Activated CD4-positive, alpha-beta memory T cell treated with anti-CD3 and anti-CD28 coated beads for 36 hours (primary cell): ENCODE measurements at places on chromosomes 2 and 18. TPM values are rescaled to one million over a fixed set of nuclear protein-coding genes. Genes with fewer than 3 reads are reported as not detected.

DNA sequence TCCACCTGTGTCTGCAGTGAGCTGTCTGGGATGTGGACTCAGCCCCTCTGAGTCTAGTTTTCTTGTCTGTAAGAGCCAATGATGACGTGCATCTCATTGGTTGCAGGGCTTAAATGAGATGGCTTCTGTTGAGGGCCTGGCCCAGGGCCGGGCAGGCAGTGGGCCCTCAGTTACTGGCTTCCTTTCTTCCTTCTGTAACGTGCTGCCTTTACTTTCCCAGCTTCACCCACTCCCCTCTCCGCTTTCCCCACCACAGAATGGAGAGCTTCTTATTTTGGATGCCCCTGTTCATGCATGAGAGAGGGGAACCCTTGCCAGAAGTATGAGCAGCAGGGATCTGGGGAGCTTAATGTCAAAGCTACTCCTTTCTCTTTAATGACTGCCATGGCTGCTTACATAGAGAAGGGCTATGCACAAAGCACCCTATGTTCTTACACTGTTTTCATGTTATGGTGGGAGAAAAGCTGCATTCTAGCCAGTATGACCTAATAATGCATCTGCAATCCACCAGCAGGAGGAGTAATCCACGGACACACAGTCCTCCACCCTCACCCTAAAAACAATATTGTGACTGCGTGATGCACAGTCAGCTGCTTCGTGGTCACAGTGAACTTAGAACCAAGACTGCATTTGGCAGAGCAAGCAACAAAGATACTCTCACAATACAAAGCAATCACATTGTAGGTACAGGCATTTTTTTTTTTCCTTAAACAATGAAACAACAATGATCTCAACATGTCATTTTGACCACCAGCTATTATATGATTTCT lies 37.2 kb downstream of the CREG2 start:
- DNase-seq, result peak; percentile 17

DNA sequence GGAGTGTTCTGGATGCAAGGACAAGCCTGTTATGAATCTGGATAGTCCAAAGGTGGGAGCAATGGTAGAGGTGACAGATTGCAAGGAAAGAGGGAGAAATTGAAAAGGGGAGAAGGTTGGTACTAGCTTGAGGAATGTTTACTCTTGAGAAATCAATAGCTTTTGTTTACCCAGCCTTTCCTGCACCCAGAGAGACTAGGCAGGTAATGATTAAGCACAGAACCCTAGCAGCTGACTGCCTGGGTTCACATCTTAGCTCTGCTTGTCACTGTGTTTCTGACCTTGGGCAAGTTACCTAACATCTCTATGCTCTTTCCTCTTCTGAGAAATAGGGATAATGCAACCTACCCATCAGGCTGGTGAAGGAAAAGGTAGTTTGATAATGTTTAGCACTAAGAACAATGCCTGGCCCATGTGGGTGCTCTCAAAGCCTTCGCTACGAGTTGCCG lies 178.6 kb downstream of the MGAT5 start:
- DNase-seq, result no peak

DNA sequence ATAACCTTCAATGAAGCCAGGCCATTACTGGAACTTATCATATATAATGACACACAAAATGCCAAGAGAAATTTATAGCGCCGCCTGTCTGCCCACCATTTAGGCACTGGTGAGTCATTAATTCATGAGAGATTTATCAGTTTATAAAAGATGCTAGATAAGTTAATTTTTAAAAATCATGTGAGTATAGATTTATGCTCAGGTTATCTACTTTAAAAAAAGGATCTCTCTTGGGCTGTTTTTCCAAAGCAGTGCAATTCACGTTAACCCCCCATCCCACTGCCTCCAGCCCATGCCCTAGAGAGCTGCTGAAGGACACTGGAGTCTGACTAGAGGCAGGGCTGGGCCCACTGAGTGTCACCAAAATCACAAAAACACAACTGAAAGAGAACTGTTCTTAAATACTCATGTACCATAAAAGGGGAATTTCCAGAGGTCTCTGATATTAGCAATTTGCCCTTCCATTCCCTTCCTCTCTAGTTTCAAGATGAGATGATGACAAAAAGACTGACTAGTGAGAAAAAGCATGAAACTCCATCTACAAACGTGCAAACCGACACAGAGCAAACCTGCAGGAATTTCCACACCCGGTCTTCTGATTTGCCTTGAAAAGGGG lies 160.8 kb downstream of the BCL2 start:
- DNase-seq, result peak; percentile 71

- DNase-seq, result no peak
Measured at GRCh38 chr2:5319493-5319892, 372.7 kb upstream of the SOX11 start.

DNA sequence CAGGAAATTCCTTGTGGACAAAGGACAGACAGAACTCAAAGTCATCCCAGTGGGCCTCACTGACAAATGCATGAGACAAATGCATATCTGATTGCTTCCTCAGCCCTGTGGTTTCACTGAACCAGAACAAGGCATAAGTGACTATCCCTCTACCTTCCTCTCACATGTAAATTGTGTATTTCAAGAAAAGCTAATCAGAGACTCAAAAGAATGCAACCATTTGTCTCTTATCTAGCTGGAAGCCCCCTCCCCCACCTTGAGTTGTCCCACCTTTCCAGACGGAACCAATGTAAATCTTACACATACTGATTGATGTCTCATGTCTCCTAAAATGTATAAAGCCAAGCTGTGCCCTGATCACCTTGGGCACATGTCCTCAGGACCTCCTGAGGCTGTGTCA lies 102.0 kb upstream of the TMEM200C start:
- no peak for DNase-seq

GRCh38 chr2:60357996-60358395 lies 195.5 kb downstream of the BCL11A start:
- DNase-seq, result no peak

ARMC9 gene
- 3.0 TPM for total RNA-seq

- DNase-seq, result no peak
Measured at GRCh38 chr2:65626831-65627230, 194.4 kb upstream of the SPRED2 start.

DNA sequence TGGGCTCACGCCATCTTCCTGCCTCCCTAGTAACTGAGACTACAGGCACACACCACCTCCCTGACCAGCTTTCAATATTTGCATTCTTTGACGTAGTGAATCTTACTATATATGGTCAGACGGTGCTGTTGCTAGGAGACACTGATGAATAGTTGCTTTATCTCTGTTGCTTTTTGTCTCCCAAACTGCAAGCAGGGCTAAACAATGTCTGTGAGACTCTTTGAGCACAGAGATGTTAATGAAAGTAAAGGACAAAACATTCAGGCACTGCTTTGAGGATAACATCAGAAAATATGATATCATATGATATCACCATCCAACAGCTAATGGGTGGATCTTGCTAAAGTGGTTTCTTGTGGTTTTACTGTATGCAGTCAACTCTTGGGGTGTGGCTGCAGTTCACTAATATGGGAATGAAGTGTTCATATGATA lies 43.0 kb downstream of the EMILIN2 start:
- DNase-seq, result no peak

UGT1A5 gene
- total RNA-seq, result not detected

DNA sequence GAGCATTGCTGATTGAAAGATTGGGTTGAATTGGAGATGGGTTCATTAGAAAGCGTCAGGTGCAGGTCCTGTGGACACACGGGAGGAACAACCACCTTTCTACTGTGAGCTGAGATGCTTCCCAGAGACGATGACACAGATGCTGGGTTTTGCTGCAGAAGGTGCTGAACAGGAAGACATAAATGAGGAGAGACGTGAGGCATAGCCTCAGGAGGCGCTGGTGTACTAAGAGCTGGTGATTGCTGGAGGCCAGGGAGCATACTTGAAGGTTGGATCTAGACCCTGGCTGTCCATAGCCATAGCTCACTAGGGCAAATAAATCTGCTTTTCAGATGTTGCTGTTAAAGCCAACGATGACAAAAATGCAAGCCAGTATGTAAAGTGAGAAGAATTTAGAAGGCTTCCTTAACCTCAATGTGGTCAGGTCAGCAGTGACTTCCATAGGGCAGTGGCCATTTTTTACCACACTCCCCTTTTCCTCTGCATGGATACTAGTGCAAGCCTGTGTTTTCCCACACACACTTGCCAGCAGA lies 153.7 kb downstream of the SOX11 start:
- no peak for DNase-seq

DNA sequence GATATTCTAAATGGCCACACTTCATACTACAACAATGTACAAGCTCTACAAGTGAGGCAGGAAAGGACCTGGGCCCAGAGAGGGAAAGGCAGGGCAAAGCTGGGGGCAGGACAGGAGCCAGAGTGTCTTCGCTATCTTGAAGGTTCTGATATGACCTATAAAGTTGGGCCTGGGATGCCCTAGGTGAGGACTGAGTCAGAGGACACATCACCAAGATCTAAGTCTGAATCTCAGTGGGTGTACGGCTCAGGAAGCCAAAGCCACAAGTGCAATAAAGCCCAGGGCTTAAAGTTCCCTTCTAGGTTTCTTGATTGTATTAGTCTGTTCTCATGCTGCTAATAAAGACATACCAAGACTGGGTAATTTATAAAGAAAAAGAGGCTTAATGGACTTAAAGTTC lies 219.1 kb downstream of the ALK start:
- DNase-seq, result peak; percentile 9

GRCh38 chr2:192197357-192197756 lies 2.6 kb upstream of the TMEFF2 start:
- DNase-seq, result no peak
